ENCODE measurements at places on chromosomes 1 and 21.

GRCh38 chr1:8482979-8483381, 165.1 kb downstream of the SLC45A1 start:
- DNase-seq: peak; percentile 73

DNA sequence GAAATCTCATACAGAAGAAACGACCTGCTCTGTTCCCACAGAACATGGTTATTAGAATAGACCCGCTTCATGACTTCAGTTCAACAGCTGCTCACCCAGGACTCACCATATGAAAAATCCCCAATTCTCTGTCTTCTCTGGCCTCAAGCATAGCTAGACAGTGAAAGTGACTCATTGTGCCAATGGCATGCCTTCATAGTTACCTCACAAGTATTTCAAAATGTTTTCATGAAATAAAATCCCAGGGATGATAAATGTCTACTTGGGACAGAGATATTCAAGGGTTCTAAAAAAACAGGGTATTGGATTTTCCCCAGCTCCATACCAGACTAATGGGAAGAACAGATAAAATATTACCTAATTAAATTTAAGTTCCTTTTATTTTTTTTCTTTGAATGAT, 82.3 kb downstream of the NOTCH2 start:
- DNase-seq: peak; percentile 96

- peak; percentile 33 for DNase-seq
These were observed 141.3 kb downstream of the ROR1 start for GRCh38 chr1:63915121-63915520.

GRCh38 chr1:173525926-173526325, 48.8 kb downstream of the PRDX6 start:
- no peak for DNase-seq

DNA sequence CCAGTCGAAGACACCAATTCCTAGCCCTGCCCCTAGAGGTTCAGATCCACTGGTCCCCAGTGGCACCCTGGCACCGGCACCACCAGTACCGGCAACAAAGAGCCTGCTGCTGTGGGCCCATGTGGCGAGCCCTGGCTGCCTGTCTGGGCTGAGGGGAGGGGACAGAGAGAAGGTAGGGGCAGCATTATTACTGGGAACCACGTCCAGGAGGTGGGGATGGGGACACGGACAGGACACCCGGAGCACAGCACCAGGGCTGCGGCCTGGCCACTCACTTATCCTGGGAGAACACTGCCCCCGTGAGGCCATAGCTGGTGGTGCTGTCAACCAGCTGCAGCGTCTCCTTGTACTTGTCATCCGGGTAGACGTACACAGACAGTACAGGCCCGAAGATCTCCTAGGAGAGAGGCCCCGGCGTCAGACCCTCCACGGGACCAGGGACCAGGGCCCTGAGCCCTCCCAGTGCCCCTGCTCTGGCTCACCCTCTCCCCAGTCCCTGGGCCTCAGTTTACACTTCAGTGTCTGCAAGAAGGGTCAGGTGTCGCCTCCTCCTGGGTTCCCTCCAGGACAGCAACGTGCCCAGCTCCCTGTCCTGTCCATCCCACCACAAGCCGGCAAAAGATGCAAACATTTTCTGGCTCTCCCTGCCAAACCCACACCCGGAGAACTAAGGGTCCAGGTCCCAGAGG, 15.8 kb upstream of the TAS1R2 start:
- peak; percentile 84 for DNase-seq

DNA sequence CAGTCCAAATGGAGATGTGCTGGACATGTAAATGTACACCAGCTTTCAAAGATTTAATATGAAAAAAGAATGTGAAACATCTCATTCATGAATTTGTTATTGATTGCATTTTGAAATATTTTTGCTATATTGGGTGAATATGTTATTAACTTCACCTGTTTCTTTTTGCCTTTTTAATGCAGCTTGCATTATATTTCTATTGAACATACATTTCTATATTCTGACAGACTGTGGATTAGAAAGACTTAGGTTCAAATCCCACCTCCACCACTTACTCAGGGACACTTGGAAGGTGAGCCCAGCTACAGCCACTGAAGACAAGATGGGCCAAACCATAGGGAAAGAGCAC, 37.8 kb downstream of the LRRN2 start:
- DNase-seq: no peak

GRCh38 chr1:56773341-56774066, 45.7 kb downstream of the FYB2 start:
- DNase-seq: peak; percentile 4

DNA sequence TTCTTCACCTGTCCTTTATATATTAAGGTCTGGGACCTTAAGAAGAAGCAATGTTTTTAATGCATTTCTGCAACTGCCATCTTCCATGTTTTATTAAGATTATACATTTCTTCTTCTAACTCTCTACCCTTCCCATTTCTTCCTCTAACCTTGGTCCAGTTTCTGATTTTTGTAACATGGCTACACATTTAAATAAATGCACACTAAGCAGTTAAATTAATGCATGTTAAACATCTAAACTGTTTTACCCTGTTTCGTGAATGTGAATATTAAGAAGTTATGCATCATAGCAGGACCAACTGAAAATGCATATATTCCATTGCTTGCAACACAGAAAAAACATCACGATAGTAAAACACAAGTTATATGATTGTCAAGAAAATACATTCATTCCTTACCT, 3.7 kb downstream of the BRINP3 start:
- DNase-seq: no peak

DNA sequence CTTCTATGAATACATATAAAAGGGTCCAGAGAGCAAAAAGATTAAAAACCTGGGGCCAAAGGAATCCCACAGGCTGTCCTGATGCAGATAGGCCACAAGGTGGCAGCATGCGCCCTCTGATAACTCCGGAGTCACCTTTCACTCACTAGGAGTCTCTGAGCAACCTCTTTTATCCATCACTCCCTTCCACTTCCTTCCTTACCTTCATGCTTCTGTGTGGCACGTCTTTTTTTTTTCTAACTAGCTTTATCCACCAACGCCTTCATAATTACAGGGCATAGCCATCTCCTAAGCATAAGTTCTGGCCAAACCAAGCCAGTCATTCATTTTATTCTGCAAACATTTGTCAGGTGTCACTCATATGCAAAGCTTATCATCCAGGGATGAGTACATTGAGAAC, 3.9 kb upstream of the PGLYRP4 start:
- DNase-seq: peak; percentile 81

DNA sequence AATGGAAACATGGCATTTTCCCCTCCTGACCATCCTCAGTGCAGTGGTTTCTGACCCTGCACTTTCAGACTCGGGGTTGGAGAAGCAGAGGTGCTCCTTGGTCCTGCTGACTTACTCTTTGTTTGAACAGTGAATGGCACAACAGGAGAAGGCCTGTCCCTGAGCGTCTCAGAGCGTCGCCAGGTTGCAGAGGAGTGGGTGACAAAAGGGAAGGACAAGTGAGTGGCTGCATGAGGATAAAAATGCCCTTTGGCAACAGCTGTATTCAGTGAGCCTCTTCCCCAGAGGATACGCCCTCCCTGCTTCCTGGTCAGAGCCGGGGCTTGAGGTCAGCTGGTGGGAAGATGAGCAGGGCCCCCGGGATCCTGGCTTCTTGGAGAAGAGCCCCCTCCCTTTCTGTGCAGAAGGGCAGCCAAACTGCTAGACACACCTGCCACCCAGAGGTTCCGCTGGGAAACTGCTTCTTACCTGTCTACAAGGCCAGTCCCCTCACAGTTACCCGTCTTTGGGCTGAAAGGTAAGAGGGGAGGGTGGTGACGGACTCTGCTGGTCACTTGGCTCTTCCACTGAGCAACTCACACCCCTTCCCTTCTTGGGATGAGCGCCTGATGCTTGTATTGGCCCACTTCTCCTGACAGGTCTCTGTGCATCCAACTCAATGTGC, 16.6 kb downstream of the NPL start:
- no peak for DNase-seq

DNA sequence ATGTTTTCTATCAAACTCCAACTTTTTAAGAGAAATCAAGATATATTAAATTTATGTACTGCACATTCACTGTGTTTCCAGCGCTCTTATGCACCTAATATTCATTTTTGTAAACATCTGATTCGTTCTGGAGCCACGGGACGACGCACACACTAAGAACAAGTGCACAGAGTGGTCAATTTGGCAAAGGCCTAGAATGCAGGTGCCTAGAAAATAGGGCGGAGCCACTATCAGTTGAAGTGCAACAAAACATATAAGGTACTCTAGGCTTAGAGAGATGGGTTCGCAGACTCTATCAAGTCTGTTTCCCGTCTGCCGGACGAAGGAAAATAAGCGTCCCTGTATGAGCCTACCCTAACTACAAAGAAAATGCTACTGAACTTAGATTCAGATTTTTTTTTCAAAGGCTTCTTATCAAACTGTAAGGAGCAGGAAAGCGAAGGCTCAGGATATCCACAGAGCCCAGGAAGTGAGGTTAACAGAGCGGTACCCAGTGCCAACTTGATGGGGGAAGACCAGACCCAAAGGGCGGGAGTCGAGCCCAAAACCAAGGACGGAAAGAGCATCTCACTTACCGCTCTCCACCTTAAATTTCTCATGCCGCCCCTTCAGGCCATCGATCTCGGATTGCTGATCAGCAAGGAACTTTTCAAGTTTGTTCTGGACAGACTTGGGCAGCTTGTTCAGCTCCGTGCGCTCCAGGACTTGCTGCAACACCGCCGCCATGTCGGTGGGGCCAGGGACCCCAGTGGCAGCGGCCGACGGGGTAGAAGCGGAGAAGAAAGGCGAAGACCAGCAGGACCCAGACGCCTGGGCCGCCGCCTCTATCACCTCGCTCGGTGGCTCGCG, 526 bp downstream of the TPR start:
- peak; percentile 63 for DNase-seq

GRCh38 chr1:180923021-180923841, 10.5 kb downstream of the KIAA1614 start:
- DNase-seq: peak; percentile 13

GRCh38 chr1:208997726-208998312, 585.7 kb upstream of the CAMK1G start:
- DNase-seq: peak; percentile 47

DNA sequence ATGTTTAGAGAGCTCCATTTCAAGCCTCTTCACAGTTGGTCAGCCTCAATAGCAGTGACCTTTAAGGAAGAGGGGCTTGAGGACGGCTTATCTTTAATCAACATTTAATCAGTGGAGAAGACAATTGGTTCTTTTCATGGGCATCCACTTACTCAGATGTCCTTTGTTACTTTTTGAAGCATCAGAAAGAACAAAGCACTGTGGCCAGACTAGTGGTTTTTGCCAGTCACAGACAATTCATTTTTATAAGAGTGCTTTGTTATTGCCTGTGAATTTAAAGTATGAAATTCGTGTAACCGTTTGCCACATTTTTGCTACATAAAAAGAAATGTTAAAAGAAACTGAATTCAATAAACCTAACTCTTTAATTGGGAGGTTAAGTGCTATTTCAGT, 222.8 kb downstream of the TPR start:
- DNase-seq: no peak

DNA sequence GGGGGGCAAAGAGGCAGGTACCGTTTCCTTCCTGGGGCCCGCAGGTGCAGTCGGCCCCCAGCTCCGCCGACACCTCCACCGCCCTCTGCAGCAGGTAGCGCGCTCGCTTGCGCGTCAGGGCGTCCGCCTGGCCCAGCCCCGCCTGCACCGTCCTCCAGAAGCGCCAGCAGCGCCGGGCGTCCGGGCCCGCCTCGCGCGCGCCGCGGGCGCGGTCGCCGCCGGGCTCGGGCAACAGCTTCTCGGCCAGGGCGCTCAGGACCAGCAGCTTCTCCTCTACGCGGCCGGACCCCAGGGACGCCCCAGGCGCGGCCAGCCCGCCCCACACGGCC, 863 bp downstream of the TARBP1 start:
- DNase-seq: peak; percentile 80

GRCh38 chr1:152225678-152226077, 1.7 kb upstream of the HRNR start:
- peak; percentile 4 for DNase-seq

GRCh38 chr1:159197561-159198557, 6.8 kb upstream of the ACKR1 start:
- peak; percentile 84 for DNase-seq

- no peak for DNase-seq
These were observed 290.0 kb upstream of the RUNX1 start for GRCh38 chr21:35338881-35339632.

DNA sequence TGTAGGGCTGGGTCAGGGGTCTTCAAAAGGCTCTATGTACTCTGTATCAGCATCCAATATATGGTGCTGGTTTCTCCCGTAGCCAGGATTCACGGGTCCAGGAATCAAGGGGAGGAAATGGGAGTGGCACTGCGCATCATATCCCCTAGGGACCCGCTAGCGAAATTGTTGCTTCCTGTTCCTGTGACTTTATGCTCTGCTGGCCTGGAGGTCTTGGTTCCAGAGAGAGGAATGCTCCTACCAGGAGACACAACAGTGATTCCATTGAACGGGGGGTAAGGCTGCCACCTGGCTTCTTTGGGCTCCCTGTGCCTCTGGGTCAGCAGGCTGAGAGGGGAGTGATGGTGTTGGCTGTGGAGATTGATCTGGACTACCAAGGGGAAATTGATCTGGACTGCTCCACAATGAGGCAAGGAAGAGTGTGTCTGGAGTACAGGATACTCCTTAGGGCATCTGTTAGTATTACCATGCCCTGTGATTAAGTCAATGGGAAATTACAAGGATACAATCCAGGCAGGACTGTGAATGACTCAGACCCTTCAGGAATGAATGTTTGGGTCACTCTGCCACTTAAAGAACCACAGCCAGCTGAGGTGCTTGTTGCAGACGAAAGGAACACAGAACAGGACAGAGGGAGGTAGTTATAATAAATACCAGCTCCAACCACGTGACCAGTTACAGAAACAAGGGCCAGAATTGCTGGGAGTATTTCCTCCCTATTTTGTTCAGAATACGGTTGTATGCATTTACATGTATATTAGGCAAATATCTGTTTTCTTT, 10.2 kb downstream of the SPSB1 start:
- DNase-seq: peak; percentile 95

All from GM23248 (cell line).